Activated CD4-positive, alpha-beta T cell treated with anti-CD3 and anti-CD28 coated beads for 48 hours (primary cell): ENCODE measurements at places on chromosomes 1 and 21.

DNA sequence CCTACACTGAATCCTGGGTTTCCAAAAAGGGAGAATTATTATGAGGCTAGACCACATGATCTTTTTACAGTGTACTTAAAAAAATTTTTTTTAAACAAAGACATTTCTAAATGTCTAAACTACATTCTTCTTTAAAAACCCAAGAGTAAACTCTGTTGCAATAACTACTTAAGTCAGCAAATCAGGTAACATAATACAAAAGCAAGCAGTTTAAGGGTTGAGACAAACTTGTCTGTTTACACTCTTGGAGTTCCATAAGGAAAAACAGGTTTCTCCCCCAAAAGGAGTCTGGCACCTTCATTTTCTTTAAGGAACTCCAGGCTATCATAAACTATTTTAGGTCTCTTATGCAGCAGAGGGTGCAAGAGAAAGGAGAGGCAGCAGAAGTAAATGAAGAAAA is 12.5 kb upstream of the ANKRD45 start:
- DNase-seq = no peak

- no peak for DNase-seq
These were observed 12.6 kb upstream of the LEPR start for GRCh38 chr1:65407877-65408276.

GRCh38 chr21:15732290-15732995 is 2.7 kb downstream of the USP25 start:
- DNase-seq = no peak

- no peak for DNase-seq
These were observed 55.5 kb downstream of the TRABD2B start for GRCh38 chr1:47941609-47942239.

GRCh38 chr1:25543425-25544242 is at the start of gene LDLRAP1:
LDLRAP1 (plus strand) TSS chr1:25543606; CDS start chr1:25543699, 93 bp downstream.
- peak; percentile 76 for DNase-seq

DNA sequence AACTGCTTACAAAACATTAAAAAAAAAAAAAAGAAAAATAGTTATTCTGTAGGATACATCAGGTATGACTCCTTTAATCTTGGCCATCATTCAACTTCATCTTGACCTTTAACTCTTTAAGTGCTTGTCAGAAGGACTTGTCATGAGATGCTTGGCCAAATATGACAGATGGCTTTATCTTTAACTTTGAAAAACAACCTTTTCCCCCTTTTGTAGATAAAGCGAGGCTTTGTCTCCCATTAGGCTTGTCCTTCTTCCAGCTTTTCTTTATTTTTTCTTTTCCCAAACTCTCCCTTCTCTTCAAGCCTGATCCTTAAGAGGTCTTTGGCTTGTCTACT is 2.3 kb downstream of the SRSF10 start:
- DNase-seq = no peak

- no peak for DNase-seq
These were observed 13.8 kb upstream of the DENND1B start for GRCh38 chr1:197788741-197789739.

- no peak for DNase-seq
These were observed 13.0 kb upstream of the KLHDC8A start for GRCh38 chr1:205369701-205370123.

GRCh38 chr1:218665221-218665620 is 320.1 kb downstream of the TGFB2 start:
- DNase-seq = no peak

- no peak for DNase-seq
These were observed 77.6 kb downstream of the EVI5 start for GRCh38 chr1:92707292-92707691.

GRCh38 chr1:192159014-192159413 is 752 bp downstream of the RGS18 start:
- no peak for DNase-seq

- DNase-seq = no peak
These were observed 190.8 kb downstream of the DYRK1A start for GRCh38 chr21:37557261-37557950.

GRCh38 chr1:25517476-25518394 is 25.7 kb upstream of the LDLRAP1 start:
- no peak for DNase-seq

DNA sequence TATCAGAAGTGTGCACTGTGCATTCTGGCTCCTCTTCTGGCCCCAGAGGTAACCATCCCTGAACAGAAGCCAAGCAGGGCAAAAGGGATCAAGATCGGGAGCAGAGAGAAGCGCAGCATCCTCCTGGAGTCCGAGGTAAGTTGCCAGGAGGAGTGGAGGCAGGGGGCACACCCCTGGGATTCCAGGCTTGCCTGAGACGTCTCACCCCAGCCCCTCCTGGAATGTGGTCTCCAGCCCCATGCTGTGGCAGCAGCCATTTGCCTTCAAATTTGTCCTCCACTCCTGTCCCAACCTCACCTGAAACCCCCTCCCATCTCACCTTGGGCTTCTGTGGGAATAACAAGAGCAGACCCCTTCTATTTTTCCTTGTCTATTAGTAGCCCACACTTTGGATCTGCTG is 10.1 kb downstream of the LRRC71 start:
- no peak for DNase-seq

DNA sequence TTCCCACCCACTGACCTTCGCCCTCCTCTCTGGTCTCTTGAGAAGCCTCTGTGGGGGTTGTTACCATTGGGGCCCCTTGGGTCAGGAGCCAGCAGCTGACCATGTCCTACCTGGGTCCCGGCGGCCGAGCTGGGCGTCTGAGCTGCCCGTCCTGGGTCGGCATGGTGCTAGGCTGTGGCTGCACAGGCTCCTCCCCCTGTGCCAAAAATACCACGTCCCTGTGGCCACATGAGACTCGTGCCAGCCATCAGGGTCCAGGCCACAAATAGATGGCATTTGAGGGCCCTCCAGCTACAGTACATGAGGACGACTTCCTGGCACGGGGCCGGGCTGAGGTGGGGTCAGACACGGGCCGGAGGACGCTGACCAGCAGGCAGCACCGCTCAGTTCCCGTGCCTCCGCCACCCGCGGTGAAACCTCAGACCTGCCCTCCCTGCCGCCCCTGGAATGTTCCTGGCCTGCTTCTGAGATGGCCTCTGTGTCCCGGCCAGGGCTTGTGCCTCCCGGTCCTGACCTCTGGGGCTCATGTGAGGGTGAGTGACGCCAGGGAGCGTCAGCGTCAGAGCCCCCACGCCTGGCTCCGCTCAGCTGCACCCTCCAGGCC is at the start of gene PERM1:
PERM1 (minus strand) TSS at position 139 of the 604 bp plus-strand sequence. CDS start 1,064 bp downstream, outside the sequence.
- DNase-seq = no peak

DNA sequence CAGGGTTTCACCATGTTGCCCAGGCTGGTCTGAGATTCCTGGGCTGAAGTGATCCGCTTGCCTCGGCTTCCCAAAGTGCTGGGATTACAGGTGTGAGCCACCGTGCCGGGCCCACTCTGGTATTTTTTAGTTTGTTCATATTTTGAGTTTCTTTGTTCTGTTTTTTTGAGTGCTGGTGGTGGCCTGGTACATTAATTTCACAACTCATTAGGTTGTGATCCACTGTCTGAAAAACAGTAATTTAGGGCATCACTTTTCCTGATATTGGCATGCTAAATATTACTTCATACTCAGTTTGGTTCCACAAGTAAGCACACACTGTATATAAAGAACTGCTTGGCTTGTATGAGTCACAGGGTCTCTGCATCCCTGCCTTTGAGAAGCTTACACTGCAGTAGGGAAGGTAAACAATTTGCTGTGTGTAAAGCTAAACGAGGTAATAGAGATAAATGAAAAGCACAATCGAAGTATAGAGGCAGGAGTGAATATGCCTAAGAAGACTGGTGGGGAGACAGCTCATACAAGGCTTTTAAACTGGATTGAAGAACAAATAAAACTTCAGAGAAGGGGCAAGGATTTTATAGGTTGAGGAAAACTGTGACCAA is 7.7 kb downstream of the SNX27 start:
- DNase-seq = no peak

GRCh38 chr21:34707876-34708325 is 39.1 kb downstream of the CLIC6 start:
- DNase-seq = peak; percentile 71

DNA sequence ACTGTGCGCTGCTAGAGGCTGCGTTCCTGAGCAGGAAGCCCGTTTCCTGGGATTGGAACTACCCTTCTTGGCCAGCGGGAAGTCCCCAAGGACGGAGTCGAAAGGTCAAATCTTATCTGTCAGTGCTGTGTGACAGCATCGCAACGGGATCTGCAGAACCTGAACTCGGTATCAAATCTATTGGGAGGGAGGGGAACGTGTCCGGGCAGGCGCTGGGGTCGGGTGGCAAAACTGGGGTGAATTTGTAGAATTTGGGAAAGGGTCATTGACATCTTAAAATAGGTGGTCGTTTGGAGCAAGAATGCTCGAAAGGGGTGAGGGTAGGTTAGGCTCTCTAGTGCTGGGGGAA is 725 bp upstream of the ARPC5 start:
- no peak for DNase-seq

GRCh38 chr1:79539001-79539400 is 532.5 kb upstream of the ADGRL4 start:
- no peak for DNase-seq

- DNase-seq = no peak
These were observed 39.8 kb downstream of the FOXD2 start for GRCh38 chr1:47477595-47478080.
